ENCODE measurements at places on chromosomes 6 and 20.

DNA sequence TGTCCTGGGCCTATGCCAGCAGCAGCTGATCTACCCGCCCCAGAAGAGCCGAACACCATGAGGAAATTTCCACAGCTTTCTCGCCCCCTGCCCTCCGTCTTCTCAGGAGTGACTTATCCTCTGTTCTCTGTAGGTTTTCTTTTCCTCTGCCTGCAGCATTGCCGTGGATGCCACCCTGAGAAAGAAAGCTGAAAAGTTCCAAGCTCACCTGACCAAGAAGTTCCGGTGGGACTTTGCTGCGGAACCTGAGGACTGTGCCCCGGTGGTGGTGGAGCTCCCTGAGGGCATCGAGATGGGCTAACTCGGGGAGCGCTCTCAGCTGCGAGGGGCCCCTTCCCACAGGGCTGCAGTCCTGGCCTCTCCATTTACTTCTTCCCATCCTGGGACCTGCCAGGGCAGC, 19.2 kb downstream of the AAR2 start:
- no peak for DNase-seq

GRCh38 chr6:161342039-161342438, 68.2 kb upstream of the AGPAT4 start:
- no peak for DNase-seq

- DNase-seq = no peak
Observed at GRCh38 chr6:123668965-123669591, 32.3 kb upstream of the TRDN start.

DNA sequence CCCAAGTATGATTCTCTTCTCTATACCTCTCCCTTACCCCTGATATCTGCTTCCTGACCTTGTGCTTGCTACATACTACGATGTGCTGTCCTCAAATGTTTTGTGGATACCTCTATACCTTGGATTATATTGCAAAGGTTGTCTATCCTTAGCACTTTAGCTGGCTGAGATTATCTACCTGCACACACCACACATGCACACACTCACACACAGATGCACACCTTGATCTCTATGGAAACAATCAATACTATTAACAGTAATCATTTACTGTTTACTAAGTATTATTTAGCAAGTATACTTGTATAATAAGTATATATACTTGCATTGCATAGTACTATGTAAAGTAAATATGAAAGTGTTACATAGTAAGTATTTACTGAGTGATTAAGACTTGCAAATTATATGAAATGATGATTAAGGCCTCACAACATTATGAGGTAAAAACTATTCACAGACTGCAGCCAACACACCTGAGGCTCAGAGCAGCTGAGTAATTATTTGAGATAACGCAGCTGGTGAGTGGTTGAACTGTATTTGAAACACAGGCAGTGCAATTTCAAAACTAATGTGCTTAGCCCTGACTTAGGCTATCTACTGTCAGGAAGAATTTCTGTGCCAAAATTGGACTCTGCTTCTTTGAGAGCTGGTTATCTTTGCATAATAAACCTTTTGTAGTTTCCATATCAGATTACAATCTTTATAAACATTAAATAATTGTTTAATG, 699.9 kb downstream of the FRK start:
- DNase-seq = no peak

GRCh38 chr20:35956616-35957015, 2.3 kb upstream of the SCAND1 start:
- DNase-seq = no peak

DNA sequence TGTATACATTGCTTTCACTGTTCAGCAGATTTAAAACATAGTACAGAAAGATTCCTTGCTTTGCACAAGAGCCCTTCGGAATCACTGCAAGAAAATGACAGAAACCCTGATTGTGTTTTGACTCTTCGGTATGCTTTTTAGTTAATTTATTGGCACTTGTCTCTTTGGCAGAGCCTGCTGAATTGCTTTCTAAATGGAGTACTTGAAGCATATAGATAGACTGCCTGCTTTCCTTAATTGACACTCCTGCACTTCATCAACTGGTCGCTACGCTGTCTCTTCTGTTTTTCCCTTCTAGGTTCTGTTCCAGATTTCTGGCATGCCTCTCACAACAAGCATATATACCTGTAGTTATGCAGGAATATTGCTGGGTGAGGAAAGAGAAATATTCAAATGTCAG, 22.4 kb upstream of the RBM24 start:
- no peak for DNase-seq

- no peak for DNase-seq
Observed at GRCh38 chr6:4282926-4283325, 147.6 kb upstream of the ECI2 start.

GRCh38 chr6:163095401-163095800, 319.1 kb upstream of the QKI start:
- DNase-seq = no peak

GRCh38 chr6:43753570-43754183, 16.3 kb upstream of the VEGFA start:
- no peak for DNase-seq

DNA sequence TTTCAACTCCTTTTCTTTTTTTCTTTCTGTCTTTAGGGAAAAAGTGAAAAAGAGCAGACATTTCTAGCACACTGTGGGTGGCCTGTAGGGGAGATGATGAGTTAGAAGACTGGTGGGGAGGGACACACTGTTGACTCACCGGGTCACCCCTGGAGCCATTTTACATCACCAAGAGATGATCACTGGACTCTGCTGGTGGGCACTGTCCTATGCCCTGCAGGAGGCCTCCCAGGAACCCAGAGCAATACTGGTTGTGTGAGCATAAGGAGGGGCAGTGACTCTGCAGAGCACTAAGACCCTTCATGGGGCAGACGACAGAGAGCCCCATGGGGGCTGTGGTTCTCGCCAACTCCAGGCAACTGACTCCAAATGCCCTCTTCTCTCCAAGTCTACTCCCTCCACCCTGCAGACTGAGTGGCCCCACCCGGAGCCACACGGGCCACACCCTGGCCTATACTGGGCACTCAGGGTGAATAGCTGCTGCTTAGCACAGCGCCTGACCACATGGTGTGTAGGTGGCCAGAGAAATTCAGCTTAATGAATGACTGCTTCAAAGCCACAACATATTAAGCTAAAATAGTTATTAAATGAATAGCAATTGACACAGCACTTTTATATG, 177.5 kb downstream of the CDC5L start:
- no peak for DNase-seq

DNA sequence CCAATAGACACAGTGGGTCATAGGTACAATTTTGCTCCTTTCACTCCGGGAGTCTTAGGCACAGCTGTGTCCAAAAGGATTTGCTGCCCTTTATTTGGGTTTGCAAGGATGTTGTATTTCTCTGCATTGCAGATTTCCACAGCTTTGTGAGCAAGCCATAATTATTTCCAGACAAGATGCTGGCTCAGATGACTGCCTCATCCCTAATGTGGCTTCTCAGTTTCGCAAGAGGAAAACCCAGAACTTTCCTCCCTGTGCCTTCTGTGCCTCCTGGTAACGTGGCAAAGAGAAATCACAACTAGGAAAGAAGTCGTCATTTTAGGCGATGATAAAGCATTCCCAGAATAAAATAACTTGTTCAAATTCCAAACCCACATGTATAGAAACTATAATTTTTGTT, 33.7 kb downstream of the FAM50B start:
- peak; percentile 17 for DNase-seq

- peak; percentile 83 for DNase-seq
Observed at GRCh38 chr6:31407699-31408098, 4.3 kb downstream of the MICA start.

GRCh38 chr20:32798046-32798981, 21.4 kb upstream of the MAPRE1 start:
- DNase-seq = no peak

DNA sequence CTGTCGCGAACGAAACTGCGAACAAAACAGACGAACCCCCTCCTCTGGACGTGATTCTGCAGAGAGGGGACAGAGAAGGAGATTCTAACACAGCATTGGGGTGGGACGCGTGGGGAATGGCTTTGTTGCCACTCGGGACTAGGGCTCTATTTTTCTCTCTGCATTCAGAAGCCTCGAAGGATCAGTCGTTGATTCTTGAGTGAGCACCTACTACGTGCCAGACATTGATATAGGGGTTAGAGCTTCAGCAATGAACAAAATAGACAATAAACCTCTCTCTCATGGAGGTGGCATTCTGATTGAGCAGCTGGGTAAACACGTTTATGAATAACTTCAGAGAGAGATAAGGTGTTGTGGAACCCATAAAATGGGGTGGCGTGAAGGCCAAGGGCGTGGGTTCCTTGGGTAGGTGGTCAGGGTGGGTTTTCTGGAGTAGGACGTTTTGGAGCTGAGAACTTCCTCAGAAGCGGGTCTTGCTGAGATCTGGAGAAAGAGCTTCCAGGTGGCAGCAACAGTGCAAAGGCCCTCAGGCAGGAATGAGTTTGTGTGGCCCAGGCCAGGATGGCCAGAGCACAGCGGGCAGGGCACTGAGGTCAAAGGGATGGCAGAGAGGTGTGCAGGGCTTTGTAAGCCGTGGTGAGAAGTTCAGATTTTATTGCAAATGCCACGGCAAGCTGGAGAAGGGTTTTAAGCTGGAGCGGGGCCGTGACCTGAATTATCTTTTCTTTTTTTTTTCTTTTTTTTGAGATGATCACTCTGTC, 884 bp downstream of the SLC2A10 start:
- DNase-seq = no peak

DNA sequence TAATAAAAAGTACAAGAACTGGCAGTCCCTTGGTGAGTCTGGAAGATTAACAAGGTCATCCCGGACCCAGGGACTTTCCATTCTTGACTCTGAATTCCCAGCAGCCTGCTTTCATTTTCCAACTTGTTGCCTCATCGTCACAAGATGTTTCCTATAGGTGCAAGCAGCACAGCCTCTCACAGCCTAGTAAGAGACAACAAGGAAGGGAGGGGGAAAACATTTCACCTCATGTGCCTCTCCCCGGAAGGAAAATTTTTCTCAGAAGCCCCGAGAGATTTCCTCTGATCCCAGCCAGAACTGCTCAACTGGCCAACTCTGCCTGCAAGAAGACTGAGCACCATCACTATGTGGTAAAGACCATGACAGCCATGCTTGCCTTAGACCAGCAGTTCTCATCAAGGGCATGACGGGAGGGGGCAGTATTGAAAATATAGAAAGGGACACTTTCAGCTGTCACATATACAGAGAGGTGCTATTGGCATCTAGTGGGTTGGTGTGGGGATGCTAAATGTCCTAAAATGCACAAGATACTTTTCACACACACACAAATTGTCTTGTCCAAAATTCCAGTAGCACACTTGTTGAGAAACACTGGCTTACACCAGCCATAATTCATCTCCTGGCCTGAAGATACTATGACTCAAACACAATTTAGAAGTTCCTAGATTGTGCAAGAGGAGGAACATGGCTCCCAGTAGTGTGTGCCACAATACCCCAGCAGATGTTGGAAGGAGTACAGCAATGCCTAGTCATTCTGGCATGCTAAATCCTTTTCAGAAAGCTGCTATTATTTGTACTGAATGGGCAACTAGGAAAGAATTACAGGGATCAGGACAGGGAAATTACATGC, 10.8 kb upstream of the WTAP start:
- peak; percentile 97 for DNase-seq

- peak; percentile 43 for DNase-seq
Observed at GRCh38 chr6:42354702-42355101, 97.0 kb downstream of the TRERF1 start.

- peak; percentile 67 for DNase-seq
Observed at GRCh38 chr6:129749749-129750120, 39.8 kb upstream of the ARHGAP18 start.

- no peak for DNase-seq
Observed at GRCh38 chr20:49937027-49937929, 1.1 kb downstream of the RNF114 start.

DNA sequence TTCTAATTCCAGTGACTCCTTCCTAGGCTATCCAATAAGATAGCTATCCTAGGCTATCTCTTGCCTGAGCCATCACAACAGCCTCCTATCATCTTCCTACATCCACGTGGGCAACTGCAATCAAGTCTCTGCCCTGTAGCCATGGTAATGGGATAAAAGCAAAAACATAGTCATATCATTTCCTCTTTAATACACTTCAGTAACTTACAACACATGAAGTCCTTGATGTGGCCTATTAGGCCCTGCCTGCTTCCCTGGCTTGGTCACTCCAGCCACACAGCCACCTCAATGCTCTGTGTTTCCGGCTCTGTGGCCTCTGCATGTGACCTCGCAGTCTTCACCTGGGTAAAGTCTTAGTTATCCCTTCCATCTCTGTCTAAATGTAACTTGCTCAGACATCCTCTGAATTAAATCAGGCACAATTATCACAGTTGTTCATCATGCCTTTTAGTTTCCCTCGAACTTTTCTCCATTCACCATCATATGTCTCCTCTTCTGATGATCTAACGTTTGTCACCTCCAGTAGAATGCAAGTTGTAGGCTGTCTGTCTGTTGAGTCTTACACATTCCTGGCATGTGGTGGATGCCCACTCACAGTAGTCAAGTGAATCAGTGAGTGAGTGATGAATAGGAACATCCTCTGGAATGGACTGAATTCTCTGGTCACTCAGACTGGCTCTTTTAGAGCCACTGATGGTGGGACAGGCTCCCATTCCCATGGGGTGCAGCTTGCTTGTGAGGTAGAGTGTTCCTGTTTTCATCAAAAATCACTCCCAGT, 229.4 kb downstream of the TBC1D7 start:
- DNase-seq = no peak

GRCh38 chr6:4820704-4821276, 44.6 kb downstream of the CDYL start:
- no peak for DNase-seq

GRCh38 chr6:147156799-147157382, 47.3 kb upstream of the STXBP5 start:
- DNase-seq = peak; percentile 53

DNA sequence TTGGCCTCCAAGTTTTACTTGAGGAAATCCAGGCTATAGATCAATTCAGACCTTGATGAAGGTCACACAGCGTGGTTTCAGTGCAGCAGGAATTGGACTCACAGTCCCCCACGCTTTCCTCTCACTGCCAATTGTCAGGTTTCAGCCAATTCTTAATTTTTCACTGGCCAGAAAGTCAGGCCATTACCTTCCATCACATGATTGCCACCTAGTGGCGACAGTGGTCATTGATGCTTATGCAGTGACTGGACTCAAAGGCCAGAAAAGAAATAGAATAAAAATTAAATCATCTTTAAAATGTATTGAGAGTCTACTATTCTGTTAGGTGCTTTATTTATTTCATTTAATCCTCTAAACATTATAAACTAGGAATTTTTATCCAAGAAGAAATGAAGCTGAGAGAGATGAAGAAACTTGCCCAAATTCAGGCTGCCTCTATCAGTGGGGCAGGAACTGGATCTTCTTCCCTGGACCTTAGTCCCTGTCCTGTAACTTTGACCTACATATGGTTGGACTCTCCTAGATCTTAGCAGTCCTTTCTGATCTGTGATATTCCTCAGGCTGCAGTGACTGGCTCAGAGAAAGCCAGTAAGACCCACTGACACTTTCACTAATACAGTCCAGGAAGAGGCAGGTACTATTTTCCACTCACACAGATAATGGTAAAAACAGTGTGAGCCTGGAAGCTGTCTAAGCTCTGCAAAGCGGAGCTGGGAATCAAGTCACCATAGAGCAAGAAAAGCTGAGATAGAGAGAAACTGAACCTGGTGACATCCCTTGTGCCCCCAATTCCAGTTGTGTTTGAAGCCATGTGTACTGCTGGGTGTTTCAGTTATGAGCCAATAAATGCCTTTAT, 133.3 kb downstream of the ELOVL4 start:
- DNase-seq = peak; percentile 66

Measured in mesenchymal stem cell (in vitro differentiated cells and primary cell).